ENCODE measurements at places on chromosomes 7 and 10.

DNA sequence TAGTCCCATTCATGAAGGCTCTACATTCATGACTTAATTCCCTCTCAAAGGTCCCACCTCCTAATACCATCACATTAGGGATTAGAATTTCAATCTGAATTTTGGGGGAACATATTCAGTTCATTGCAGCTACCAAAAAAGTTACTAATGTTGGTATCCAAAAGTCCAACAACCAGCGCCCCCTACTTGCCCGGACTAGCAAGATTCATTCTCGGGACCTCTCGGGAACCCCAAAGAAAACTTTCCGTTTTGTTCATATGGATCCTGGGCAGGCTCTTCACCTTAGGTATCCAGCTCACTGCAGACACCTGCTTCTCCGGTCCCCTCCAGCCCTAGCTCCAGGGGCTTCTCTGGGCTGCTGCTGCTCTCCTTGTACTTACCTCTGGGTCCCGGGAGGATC lies 8.9 kb upstream of the GRK5 start:
- no peak for DNase-seq

- no peak for DNase-seq
Measured at GRCh38 chr7:8258166-8258565, 3.8 kb downstream of the ICA1 start.

DNA sequence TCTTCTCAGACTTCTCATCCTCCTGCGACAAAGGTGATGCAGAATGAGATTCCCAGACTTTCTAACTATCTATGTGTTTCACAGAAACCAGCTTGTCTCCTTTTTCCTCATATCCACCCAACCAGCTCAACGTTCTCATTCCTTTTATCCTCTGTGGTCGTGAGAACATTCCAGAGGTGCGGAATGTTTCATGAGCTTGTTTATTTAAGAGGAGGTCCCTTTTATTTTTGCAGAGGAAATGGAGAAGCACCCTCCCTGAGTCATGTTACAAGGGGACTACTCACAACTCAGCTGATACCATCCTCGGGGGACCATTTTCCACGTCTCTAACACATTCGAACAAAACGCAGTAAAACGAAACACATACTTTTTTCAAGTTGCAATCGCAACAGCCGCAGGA lies 93.2 kb downstream of the ZRANB1 start:
- DNase-seq: no peak

DNA sequence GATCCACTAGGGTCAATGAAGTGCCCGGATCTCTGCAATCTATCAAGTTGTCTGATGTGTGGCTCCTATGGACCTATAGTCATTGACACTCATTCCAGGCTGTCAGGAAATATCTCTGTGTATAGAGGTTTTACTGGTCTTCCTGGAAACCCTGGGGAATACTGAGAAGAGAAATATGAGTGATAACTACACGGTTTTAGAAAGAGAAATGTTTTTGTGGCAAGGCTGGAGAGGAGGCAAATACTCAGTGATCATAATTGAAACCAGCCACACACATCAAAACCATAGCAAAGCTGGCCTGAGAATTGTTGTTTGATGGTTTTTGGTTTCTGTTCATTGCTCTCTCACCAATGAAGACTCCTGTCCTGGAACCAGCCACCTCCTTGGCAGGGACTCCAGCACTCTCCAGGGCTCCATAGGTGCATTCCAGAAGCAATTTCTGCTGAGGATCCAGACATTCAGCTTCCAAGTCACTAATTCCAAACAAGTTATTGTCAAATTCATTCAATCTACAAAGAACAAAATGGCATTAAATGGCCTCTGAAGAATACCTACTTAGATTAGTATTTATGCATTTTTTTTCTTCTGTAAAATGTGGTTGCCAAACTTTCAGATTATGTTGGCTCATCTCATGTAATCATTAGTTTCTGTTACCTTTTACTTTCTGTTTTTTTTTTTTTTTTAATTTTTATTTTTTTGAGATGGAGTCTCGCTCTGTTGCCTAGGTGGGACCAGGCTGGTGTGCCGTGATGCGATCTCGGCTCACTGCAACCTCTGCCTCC lies 108.6 kb upstream of the ABI1 start:
- DNase-seq: no peak

- DNase-seq: no peak
Measured at GRCh38 chr10:12681252-12681651, 320.3 kb downstream of the CCDC3 start.

GRCh38 chr10:72418679-72419078 lies 64.0 kb upstream of the DNAJB12 start:
- no peak for DNase-seq

GRCh38 chr7:2862831-2863361 lies 18.8 kb upstream of the GNA12 start:
- DNase-seq: no peak

GRCh38 chr10:59077855-59078254 lies 98.6 kb upstream of the PHYHIPL start:
- DNase-seq: no peak

GRCh38 chr7:66576646-66577045 lies 52.0 kb upstream of the KCTD7 start:
- no peak for DNase-seq

- DNase-seq: no peak
Measured at GRCh38 chr7:28900311-28900710, 57.8 kb downstream of the TRIL start.

DNA sequence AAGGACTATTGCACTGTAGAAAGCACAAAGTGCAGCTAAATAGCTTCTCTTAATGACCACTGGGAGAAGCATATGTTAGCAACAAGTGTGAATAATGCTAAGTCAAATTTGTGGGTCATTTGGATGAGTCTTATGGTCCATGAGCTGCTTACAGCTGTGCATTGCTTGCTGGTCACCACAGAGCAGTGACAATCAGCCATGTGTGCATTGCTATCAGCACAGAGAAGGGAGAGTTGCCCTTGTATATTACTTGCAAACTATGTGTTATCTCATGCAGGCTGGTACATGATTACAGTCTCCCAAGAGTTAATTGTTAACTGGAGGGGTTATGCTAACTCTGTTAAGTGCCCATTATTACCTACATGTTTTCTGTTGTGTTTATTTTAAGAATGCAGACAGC lies 25.7 kb downstream of the MRPS33 start:
- DNase-seq: no peak

- no peak for DNase-seq
Measured at GRCh38 chr7:52944921-52945320, 90.5 kb upstream of the POM121L12 start.

DNA sequence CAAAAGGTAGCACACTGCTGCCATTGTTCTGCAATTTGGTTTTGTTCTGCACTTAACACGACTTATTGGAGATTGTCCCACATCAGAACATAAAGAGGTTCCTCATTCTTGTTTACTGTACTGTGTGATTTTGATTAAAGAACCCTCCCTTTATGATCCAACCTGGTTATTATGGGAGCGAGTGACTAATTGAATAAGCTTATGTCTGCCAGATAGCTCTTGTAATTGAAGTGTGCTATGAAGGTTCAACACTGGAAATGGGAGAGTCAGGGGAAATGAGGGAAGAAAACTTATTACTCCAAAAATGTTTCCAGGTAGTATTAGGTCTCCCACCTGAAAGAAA lies 33.9 kb downstream of the CASP7 start:
- DNase-seq: no peak

DNA sequence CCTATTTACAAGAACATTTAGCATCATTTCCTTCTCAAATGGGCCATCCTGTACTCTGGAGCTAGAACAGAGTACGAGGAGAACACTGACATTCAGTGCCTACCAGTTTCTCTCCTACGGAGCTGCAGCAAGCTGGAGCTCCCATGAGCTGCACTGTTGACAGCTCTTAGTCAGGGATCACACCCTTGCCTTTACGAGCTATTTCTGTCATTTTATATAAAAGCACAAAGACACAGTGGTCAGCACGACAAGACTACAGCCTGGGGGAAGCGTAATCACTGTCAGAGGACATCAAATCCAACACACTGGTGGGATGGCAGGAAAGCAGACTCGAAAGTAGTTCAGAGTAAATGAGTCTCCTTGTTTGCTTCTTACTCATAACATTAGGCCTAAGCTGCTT lies 2.7 kb downstream of the CDCA7L start:
- no peak for DNase-seq

GRCh38 chr7:4207011-4207410 lies 475.1 kb upstream of the FOXK1 start:
- no peak for DNase-seq

GRCh38 chr7:158824028-158824427 lies 5.3 kb downstream of the ESYT2 start:
- DNase-seq: no peak

- DNase-seq: no peak
Measured at GRCh38 chr7:38428041-38428440, 154.6 kb upstream of the TARP start.

DNA sequence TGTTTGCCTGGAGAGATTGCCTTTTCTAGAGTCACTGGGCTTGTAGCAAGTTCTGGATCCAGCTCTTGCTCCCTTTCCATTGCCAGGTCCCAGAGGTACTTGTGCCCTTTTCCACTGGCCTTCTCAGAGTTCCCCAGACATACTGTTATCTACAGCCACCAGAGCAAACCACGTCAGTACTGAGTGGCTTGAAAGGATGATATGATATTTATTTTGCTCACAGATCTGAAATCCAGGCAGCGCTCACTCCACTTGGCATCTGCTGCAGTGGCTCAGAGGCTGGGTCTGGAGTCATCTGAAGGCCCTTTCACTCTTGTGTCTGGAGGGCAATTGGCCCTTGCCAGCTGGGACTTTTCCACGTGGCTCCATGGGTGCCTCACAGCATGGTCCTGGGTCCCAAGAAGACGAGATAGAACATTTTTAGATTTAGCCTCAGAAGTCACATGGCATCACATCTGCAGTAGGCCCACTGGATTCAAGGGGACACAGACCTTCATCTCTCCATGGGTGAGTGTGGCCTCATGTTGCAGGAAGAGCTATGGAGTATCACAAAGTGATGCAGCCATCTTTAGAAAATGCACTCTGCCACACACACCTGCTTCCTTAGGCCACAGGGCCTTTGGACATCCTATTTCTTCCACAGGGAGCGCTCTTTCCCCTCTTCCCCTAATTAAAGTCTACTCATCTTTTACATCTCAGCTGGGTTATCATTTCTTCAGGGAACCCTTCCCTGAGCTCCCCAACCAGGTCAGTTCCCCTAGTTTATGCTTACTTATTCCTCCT lies 22.9 kb upstream of the TCF7L2 start:
- no peak for DNase-seq

GRCh38 chr7:137934941-137935883 lies 66.7 kb downstream of the CREB3L2 start:
- no peak for DNase-seq

- no peak for DNase-seq
Measured at GRCh38 chr10:44862924-44863323, 48.2 kb upstream of the TMEM72 start.

GRCh38 chr10:44891721-44892120 lies 19.4 kb upstream of the TMEM72 start:
- DNase-seq: no peak

DNA sequence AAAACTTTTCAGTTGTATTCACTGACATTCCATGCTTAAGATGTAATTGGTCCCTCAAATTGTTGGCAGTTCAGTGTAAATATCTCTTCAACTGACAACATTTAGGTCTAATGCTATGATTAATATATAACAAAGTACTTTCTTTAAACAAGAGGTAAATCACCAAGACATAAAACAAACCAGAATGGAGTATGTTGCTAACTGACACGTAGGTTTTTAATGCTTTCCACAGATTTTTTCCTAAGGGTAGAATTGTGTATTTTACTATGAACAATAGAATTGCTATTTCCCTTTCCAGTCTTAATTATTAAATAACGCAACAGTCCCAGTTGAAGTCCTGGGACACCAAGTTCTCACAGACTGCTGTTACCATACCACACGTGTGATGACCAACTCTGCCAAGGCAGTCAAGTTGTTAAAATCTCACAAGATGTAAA lies 4.1 kb downstream of the JCAD start:
- DNase-seq: no peak

DNA sequence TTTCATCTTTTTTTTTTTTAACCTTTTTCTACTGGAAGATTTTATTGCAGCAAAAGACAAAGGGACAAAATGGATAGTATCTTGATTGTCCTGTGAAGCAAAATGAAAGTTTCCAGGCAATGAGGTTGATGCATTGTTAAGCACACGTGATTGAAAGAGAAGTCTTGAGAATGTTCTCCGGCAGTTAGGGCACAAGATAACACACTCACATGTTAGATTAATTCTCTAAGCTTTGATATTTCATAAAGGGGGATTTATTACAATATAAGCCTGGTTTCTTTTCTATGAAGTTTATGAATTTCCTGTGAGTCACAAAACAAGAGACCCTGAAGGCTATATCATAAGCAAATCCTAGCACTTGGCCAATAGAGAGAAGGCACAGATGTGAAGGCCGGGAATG lies 93.4 kb upstream of the ARMC3 start:
- no peak for DNase-seq

- DNase-seq: no peak
Measured at GRCh38 chr10:124477614-124478363, 16.2 kb downstream of the LHPP start.

DNA sequence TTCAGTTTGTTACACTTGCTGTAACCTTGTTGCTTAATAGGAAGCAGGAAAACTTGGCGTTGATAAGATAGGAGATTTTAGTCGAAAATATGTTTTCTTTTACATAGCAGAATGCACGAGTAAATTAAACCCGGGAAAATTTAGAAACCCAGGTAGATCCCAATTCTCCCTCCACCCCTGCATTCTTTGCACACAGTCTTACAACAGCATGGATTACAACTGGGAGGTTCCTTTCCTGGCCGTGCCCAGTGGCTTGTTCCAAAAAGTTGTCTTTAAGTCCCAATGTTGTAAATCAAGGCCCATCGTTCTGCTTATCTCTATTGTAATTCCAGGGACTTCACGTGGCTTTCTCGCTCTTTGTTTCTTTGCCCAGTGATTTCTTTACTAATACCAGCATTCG lies 1.1 kb upstream of the DPY19L1 start:
- DNase-seq: no peak

DNA sequence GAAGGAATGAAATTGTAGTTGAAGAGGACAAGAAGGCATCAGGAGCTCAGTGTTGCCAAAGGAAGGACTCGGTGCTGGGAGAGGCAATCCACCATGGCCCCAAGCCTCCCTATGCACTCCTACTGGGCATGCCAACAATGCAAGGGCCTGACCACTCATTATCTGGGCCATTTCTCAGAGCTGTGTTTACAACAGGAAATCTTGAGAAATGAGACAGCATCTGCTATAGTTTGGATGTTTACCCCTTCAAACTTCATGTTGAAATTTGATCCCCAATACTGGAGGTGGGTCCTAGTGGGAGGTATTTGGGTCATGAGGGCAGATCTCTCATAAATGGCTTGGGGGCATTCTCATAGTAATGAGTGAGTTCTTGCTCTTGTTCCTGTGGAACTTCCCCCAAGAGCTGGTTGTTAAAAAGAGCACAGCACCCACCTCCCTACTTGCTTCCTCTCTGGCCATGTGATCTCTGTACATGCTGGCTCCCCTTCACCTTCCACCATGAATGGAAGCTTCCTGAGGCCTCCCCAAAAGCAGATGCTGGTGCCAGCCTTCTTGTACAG lies 50.8 kb upstream of the AOAH start:
- no peak for DNase-seq

DNA sequence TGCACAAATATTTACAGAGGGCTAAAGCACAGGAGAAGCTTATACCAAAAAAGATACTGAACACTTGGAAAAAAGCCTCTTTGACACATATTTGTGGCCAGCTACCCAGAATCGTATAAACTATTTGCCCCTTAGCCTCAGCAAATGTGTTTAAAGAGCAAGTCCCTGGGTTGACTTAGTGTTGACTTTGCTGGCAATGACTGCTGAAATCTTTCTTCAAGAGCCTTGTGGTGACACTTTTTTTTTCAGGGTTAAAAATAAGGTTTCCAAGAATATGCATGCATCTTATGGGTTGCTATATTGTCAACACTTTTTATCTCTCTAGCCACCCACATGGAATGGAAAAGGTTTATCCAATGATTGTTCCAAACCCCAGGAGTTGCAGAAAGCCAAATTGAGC lies 14.9 kb upstream of the PLEKHS1 start:
- no peak for DNase-seq

Data from cortex of kidney (tissue), 1 donor.